Activated CD8-positive, alpha-beta T cell treated with anti-CD3 and anti-CD28 coated beads for 36 hours (primary cell): ENCODE measurements at places on chromosomes 16 and 17. TPM values are rescaled to one million over a fixed set of nuclear protein-coding genes. Genes with fewer than 3 reads are reported as not detected.

DNA sequence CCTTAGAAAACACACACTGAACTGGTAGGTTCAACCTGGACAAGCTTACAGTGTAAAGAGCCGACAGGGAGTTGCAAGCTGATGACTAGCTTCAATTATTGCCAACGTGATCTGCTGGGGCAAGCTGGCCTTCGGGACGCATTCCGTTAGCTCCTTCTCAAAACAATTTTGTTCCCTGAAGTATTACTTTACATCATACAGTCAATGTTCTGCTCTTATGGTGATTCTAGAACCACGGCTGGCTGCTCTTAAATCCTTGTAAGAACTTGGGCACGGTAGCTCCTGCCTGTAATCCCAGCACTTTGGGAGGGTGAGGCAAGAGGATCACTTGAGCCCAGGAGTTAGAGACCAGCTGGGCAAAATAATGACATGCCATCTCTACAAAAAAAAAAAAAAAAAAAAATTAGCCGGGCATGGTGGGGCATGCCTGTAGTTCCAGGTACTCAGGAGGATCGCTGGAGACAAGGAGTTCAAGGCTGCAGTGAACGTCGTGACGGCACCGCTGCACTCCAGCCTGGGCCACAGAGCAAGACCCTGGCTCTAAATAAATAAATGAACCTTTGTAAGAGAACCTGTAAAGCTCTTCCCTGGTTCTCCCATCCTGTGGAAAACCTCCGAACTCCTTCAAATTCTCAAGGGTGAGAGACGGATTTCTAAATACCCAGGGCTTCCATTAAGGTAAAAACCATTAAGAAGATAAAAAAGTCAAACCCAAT is 2.0 kb downstream of the CDIP1 start:
- peaks cover 26% of the 10 kb centered on the region for H3K36me3 ChIP-seq
- no peaks in the 10 kb centered on the region for H3K27me3 ChIP-seq
- no peak for DNase-seq
- peak overlapping the region; percentile 83 for H3K27ac ChIP-seq

GRCh38 chr17:62565817-62566216 is 61.7 kb upstream of the MRC2 start:
- DNase-seq: no peak
- no peaks in the 10 kb centered on the region for H3K27me3 ChIP-seq
- H3K4me3 ChIP-seq: no peak overlapping the region
- no peak overlapping the region for H3K27ac ChIP-seq
- peaks cover 41% of the 10 kb centered on the region for H3K36me3 ChIP-seq

- H3K27ac ChIP-seq: peak overlapping the region; percentile 90
- H3K4me3 ChIP-seq: peak overlapping the region; percentile 85
- peaks cover 17% of the 10 kb centered on the region for H3K27me3 ChIP-seq
- H3K36me3 ChIP-seq: peaks cover 6% of the 10 kb centered on the region
- DNase-seq: peak; percentile 70
These were observed 2.9 kb downstream of the C17orf58 start for GRCh38 chr17:67993153-67993997.

- peak overlapping the region; percentile 85 for H3K27ac ChIP-seq
- no peaks in the 10 kb centered on the region for H3K36me3 ChIP-seq
- peak; percentile 69 for DNase-seq
- H3K27me3 ChIP-seq: no peaks in the 10 kb centered on the region
These were observed 260.4 kb upstream of the TBX2 start for GRCh38 chr17:61139219-61139618.

The EVI2A gene
- 37.0 TPM for total RNA-seq

The CSH1 gene
- total RNA-seq: not detected

The CEMP1 gene
- not detected for total RNA-seq

- DNase-seq: no peak
- H3K27ac ChIP-seq: no peak overlapping the region
- H3K4me1 ChIP-seq: no peaks in the 10 kb centered on the region
- H3K36me3 ChIP-seq: peaks cover 1% of the 10 kb centered on the region
- H3K4me3 ChIP-seq: no peak overlapping the region
These were observed 195.5 kb downstream of the COPRS start for GRCh38 chr17:31663576-31663975.

The TMEM107 gene
- total RNA-seq: 33.4 TPM

The DLX3 gene
- total RNA-seq: not detected

DNA sequence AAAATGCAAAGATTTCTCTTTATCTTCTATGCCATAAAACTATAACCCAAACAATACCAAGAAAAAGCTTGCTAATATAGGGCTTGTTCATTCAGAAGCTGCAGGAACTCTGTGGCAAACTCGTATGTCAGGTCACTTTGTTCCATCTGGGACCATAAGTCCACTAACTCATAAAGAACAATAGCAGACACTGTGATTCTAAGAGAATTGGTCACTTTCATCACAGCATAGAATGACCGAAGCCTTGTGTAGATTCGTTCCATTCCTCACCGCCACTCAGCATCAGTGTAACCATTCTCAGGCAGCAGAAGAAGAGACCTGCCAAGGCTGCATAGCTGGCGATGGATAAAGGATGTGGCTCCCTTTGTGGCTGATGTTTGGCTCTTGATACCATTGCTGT is 30.3 kb upstream of the VAT1L start:
- H3K27ac ChIP-seq: no peak overlapping the region
- no peak for DNase-seq
- H3K27me3 ChIP-seq: peaks cover 15% of the 10 kb centered on the region
- no peak overlapping the region for H3K4me3 ChIP-seq
- H3K4me1 ChIP-seq: no peaks in the 10 kb centered on the region
- H3K36me3 ChIP-seq: no peaks in the 10 kb centered on the region
